ENCODE measurements at places on chromosomes 16 and 17.

- no peak for DNase-seq
These were observed 758 bp upstream of the UBALD2 start for GRCh38 chr17:76264425-76264754.

DNA sequence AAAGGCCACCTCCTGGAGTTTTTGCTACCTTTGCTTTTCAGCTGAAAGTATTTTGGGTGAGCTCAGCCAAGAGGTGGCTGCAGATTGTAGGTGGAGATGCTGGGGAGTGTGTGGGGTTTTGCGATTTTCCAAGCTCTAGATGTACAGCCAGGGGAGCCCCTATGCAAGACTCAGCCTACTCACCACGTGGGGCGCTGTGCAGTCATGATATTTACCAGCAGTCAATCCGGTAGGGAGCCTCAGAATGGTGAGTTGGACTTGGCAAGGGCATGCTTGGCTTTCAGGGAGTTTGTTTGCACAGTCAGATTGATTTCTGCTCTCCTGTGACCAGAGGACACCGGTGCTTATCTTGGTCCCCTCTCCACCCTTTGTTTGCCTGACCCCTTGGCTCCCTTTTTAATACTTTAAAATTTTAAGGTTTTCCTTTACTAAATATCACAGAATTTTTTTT lies 175.3 kb downstream of the UTP18 start:
- DNase-seq, result no peak

GRCh38 chr17:77882040-77882439 lies 76.5 kb upstream of the TNRC6C start:
- DNase-seq, result no peak

DNA sequence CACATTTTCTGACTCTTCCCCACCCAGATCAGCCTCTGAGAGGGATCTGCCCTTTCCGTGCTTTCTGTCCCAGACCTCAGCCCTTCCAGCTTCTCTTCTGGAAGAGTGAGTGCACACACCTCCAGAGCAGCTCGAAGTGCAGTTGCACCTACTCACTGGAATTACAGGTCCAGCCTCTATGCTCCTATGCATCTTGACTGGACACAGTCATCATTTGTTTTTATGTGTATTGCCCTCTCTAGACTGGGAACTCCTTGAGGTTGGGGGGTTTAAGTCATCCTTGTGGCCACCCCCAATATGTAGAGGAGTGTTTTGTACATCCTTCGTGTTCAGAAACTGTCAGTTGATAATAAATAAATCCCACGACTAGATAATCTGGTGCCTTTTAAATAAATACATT lies 81.9 kb downstream of the CDK5R1 start:
- DNase-seq, result no peak

DNA sequence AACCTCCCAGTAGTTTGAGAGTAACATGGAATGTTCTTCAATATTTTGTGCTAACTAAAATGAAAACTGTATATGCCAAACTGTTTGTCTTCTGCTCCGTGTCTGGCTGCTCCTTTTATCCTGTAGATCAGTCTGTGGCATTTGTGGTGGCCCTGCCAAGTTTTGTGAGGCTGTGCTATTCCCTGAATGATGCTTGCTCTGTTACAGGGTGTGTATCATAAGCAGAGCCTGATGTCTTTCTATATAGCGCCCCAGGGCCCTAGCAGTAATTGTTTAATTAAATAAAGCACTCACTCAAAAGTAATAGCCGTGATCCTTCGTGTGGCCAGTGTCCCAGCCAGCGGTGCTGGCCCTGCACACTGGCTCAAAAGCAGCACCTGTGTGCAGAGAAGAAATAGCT lies 27.8 kb upstream of the NAT9 start:
- DNase-seq, result no peak

DNA sequence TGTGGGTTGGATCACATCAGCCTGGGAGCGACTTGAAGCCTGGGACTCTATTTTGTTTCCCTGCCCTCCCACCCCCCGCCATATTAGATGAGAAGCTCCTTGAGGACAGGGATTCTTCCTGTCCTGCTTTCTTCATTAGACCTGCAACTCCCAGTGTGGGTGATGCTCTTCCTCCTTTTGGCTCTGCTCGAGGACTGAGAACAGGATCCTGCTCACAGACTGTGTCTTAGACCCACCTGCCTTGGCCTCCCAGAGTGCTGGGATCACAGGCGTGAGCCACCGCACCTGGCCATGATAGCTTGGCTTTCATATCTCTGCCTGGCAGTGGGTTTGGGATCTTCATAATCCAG lies 21.5 kb upstream of the TNS4 start:
- DNase-seq, result no peak

DNA sequence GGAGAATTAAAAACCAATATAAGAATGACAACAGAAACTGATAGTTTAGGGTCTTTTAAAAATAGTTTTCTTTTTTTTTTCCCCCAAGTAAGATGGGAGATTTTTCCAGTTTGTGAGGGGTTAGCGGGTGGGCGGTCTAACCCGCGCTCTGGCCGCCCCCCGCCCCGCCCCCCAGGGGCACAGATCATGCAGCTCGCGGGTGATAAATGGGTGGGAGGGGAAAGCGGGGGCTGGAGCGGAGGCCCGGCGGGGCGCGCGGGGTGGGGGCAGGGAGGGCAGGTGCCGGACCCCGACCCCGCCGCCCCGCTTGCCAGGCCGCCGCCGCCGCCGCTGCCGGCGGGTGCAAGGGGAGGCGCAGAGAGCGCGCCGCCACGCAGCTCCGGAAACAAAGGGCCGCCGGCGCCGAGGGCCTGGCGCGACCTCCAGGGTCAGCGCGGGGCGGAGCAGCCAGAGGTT lies 60.1 kb upstream of the GSE1 start:
- no peak for DNase-seq

DNA sequence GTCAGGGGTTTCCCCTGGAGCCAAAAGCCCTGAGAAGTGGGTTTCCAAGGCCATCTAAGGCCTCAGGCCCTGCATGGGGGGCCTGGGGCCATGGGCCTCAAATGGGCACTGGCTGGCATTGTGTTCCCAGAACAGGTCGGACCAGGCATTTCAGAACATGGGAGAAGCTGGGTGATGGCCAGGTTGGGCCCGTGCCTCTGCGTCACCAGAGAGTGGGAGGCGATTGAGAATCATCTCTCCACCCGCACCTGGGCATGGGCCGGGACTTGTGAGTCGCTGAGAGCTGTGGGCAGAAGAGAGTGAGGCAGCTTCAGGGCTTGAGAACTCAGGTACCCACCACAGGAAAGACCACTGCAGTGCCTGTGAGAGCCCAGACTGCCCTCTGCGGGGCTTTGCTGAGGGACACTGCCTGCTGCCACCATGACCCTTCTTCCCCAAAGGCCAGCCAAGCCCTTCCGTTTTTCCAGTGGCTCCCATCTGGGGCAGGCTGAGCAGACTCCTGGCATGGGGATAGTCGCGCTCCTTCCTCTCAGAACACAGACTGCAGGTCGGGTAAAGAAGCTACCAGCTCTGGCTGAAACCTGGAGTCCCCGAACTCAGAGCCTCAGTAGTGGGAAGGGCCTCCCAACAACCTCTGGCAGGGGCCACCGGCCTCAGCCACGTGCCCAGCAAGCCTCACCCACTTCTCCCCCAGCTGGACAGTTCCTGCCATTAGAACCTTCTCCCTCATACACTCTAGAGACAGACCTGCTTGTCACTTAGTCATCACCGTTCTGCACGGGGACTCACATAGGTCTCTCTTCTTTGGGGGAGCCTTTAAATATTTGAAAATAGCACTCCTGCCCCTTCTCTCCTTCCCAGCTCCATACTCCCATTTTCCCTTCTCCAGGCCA lies 1.6 kb downstream of the RAB11FIP4 start:
- DNase-seq, result no peak

DNA sequence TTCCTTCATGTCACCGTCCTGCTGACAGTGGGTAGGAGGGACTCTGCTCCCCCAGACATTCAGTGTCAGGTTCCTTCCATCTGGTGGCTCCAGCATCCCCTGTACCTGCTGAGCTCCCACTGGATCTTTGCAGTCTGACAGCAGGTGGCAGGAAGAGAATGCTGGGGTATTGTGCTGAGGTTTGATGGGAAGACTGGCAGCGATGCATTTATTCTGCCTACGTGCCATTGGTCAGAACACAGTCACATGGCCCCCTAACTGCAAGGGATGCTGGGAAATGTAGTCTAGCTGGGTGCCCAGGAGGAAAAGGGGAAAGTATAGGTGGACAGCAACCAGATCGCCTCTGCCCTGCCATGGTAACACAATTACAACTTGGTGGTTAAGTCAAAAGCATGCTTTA lies 44.4 kb downstream of the IRX3 start:
- no peak for DNase-seq

All from stimulated activated CD8-positive, alpha-beta memory T cell treated with anti-CD3 and anti-CD28 coated beads, Interleukin-7, amount 100 ng/mL, for 1 hour (primary cell).